ENCODE measurements at places on chromosomes 11 and 22.

- peak; percentile 79 for DNase-seq
These were observed at the start of gene MED15 for GRCh38 chr22:20507253-20508066. Gene MED15 (plus strand): TSS chr22:20507610. CDS start chr22:20507679, 69 bp downstream.

DNA sequence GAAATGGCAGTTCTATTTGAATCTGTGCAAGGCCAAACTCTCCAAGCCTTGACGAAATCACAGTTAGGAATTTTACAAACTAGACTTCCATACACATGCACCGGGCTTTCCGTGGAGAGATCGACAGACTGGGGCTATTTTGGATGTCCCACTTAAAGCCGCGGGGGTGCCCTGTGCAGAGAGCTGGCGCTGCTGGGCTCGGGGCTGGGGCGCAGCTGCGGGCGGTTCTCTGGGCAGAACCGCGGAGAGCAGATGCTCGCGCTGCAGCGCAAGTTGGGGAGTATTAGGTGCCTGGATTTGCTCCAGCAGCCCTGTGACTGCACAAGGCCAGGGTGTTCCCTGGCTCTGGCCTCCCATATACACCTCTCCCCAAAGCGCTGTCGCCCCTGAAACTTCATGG is 67.2 kb downstream of the SPATA19 start:
- no peak for DNase-seq

- no peak for DNase-seq
These were observed 38.6 kb downstream of the TMEM135 start for GRCh38 chr11:87076260-87076783.

- DNase-seq: no peak
These were observed 32.0 kb downstream of the THOC5 start for GRCh38 chr22:29521526-29521925.

GRCh38 chr11:10114593-10115404 is 179.2 kb downstream of the SBF2 start:
- no peak for DNase-seq

DNA sequence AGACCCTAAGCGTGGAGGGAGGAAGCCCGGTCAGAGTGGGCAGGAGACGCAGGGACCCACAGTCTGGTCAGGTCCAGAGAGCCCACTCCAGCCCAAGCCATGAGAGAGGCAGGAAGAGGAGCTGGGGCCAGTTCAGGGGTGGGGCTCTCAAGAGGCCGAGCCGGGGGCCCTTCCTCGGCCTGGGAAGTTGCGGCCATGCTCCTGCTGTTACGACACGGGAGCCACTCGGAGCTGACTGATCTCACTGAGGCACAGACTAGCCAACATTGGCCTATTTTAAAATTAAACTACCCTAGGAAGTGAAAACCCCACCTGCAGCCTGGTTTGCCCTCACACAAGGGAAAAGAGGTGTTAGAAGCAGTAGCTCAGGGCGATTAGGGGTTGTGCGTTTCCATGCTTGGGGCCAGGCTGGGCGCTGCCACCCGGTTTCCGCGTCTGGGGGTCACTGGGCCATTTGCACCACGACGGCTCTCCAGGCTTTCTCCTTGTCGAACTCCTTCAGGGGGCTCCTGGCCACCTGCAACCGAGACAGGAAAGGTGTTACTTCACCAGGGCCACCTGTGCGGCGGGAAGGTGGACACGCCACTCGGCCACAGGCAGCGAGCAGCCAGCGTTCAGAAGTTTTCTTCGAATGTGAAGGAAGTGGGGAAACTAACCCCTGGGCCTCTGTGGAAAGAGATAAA is 3.2 kb upstream of the TTLL8 start:
- DNase-seq: no peak

GRCh38 chr11:11621573-11622339 is at the start of gene GALNT18:
Gene GALNT18 (minus strand): TSS chr11:11622005.
- peak; percentile 72 for DNase-seq

- DNase-seq: no peak
These were observed 287 bp downstream of the RPS13 start for GRCh38 chr11:17077240-17077519.

DNA sequence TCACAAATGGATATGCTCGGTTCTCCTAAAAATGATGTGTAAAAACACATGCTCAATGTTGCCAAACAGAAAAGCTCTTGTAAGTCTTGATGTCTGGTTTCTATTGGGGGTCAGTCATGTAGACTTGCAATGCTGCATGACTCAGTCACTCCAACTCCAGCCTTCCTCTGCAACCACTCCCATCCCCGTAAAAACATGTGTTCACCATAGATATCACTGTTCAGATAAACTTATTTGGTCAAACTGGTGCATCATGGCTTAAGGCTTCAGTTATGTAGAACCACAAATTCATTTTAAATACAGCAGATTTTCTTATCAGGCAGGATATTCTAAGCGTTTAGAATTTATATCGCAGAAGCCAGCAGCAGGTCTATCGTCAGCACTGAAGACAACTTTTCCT is 298.4 kb upstream of the LUZP2 start:
- no peak for DNase-seq

GRCh38 chr11:121466063-121466794 is 13.5 kb upstream of the SORL1-AS1 start:
- no peak for DNase-seq

- DNase-seq: no peak
These were observed 11.8 kb downstream of the SMPD1 start for GRCh38 chr11:6402061-6402470.

- DNase-seq: no peak
These were observed 18.1 kb downstream of the SLC37A2 start for GRCh38 chr11:125081098-125081798.

GRCh38 chr11:112179601-112180000 is 4.3 kb downstream of the BCO2 start:
- DNase-seq: peak; percentile 84
